Activated effector memory CD4-positive, alpha-beta T cell treated with Interleukin-2 at 50 U/mL for 16 hours (primary cell): ENCODE measurements at places on chromosomes 5 and 9.
A peak's percentile ranks its signal among the peaks of the same experiment; 100 is the strongest.

- DNase-seq: no peak
Observed at GRCh38 chr9:84998639-84999038, 329.1 kb downstream of the NTRK2 start.

DNA sequence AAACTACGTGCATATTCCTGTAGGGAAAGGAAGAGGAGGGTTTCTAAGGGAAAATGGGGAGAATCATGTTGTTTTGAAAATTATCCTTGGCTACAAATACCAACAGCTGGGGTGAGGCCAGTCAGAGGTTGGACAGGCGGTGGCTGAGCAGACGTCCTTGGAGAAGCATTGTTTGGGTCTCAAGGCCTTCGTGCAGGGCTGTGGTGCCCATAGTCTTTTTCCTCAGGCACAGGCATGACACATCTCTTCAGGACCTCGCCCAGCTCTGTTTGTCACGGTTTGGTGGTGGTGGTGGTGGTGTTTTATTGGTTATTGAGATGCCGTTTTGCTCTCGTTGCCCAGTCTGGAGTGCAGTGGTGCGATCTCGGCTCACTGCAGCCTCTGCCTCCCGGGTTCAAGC is 27.8 kb upstream of the EGFL7 start:
- no peak for DNase-seq

DNA sequence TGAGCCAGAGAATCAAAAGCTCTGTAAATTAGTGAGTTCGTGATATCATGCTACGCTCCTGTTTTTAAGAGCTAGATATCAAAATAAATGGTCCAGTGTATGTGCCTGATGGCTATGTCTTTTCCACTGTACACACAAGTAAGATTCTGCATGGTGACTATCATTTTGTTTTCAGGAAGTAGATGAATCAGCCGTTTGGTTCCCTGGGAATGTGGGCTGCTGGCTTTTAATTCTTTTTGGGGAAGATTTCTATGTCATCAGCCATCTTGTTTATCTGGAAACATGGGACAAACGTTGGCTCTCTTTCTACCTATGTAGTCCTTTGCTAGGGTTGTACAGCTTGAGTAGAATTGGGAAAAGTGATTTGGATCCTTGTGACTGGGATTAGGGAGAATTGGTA is 126.7 kb downstream of the GRIA1 start:
- no peak for DNase-seq

DNA sequence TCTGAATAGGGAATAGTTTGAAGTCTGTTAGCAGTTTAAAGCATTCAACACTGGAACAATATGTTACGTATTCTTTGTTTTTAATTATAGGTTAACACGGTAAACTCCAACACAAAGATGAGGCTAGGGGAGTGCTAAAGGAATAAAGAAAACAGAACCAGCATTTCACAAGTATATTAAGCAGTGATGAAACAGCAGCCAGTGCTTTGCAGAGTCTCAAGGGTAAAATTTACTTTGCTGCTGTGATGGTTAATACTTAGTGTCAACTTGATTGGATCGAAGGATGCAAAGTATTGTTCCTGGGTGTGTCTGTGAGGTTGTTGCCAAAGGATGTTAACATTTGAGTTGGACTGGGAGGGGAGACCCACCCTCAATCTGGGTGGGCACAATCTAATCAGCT is 30.0 kb upstream of the GSN start:
- no peak for DNase-seq

DNA sequence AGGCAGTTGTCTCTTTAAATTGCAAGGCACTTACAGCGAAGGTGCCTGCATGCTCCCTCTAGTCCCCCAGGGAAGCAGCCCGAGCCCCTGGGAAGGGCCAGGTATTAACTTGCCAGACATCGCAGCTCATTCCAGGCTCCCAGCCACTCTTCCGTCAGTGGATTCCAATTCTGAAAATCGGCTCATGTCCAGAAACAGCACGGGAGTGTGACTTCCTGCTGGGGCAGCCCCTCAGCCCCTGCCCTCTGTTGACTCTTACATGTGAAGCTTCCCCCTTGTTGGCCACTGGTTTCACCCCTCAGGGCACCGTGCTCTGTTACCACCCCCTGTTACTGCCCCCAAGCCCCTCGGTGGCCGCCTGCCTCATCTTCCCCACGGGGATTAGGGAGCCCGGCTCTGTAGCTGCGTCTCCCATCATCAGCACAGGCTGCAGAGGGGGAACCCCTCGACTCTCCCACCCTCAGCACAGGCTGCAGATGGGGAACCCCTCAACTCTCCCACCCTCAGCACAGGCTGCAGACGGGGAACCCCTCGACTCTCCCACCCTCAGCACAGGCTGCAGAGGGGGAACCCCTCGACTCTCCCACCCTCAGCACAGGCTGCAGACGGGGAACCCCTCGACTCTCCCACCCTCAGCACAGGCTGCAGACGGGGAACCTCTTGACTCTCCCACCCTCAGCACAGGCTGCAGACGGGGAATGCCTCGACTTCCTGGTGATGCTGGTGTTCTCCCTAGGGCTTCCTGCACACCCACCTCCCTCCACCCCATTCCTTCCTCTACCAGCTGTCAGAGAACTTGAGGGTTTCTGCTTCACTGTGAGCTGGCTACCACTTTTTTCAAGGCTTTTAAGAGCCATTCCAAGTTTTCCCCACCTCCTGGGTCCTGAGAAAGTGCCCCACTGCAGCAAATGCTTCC is 11.1 kb upstream of the CACNA1B start:
- no peak for DNase-seq

- no peak for DNase-seq
Observed at GRCh38 chr5:112711436-112711835, 26.2 kb upstream of the APC start.

GRCh38 chr9:18798106-18798505 is 234.9 kb downstream of the SAXO1 start:
- DNase-seq: no peak

- peak; percentile 39 for DNase-seq
Observed at GRCh38 chr9:127707766-127708165, 978 bp downstream of the CFAP157 start.
